ENCODE measurements at places on chromosomes 16 and 17.

- no peak for DNase-seq
These were observed 43.2 kb downstream of the ABCC12 start for GRCh38 chr16:48112600-48112999.

GRCh38 chr17:20983359-20983637 is 59.5 kb downstream of the USP22 start:
- no peak for DNase-seq

DNA sequence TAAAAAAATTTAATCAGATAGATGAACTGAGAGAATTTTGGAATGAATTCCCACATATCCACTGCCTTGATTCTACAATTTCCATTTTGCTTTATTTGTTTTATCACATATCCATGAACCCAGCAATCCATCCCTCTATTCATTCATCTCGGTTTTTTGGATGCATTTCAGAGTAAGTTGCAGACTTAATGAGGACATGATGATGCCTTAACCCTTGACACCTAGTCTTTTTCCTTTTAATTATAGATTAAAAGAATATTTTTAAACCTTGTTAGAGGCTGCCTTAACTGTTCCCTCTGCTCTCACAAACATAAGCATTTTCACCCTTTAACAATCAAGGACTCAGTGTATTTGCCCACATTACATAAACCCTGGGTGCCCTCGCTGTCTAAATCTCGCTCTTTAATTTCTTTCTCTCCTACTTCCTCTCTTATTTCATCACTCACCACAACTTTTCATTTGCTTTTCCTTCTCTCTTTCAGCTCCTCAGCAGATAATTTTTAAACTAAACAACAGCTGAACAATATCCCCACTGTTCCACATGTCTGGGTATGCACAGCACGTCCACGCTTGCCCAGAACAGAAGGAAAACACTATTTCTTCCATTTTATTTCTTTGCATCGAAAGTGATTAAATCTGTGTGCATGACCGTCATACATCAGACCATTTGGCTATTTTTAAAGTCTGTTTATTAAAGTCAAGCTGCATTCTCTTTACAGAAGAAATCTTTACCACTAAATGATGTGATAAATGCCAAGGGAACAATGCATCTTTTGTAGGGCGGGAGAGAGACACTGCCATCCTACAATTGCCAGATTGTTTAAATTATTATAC is 39.9 kb downstream of the IQCK start:
- no peak for DNase-seq

DNA sequence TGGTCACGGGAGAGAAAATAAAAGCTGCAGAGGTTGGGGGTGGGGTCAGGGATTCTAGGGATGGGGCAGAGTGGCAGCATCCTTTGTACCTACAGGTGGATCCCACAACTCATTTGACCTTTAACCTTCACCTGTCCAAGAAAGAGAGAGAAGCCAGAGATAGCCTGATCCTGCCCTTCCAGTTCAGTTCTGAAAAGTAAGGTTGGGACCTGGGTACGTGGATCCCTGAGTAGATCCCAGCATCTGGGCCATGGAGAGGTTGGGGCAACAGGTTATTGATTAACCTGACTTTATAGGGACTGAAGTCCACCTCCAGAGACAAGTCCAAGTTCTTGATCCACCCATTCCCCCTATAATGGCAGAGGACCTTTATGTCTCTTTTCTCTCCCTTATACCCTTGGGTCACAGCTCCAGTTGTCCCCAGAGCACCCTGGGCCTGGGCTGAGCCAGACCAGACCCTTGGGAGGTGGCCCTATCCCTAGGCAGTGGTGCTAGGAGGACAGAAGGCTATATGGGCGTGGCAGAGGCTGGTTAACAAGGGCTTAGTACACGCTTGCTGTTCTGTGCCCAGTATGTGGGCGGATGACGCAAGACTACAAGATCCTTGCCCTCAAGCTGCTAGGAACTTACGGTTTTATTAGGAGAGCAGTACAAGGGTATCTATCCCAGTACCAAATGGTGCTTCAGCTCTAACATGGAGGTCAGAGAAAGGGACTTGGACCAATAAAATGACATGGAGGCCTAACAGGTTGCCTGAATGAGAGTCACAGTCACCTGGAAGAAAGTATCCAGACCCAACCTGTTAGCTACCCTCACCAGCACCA is 3.3 kb downstream of the CLDN7 start:
- DNase-seq = no peak

- no peak for DNase-seq
These were observed 67.6 kb downstream of the USP31 start for GRCh38 chr16:23081675-23082119.

GRCh38 chr16:23564575-23565363 is 7.2 kb downstream of the UBFD1 start:
- no peak for DNase-seq
